ENCODE measurements at places on chromosomes 13 and 19. TPM values are rescaled to one million over a fixed set of nuclear protein-coding genes. Genes with fewer than 3 reads are reported as not detected.

Gene ZNF835
- 0.43 TPM for total RNA-seq

Gene CAPN12
- 5.8 TPM for total RNA-seq

Gene ZNF99
- not detected for total RNA-seq

Gene OVOL3
- not detected for total RNA-seq

Gene OBI1
- 2.5 TPM for total RNA-seq

Gene TMEM38A
- total RNA-seq: 5.7 TPM

DNA sequence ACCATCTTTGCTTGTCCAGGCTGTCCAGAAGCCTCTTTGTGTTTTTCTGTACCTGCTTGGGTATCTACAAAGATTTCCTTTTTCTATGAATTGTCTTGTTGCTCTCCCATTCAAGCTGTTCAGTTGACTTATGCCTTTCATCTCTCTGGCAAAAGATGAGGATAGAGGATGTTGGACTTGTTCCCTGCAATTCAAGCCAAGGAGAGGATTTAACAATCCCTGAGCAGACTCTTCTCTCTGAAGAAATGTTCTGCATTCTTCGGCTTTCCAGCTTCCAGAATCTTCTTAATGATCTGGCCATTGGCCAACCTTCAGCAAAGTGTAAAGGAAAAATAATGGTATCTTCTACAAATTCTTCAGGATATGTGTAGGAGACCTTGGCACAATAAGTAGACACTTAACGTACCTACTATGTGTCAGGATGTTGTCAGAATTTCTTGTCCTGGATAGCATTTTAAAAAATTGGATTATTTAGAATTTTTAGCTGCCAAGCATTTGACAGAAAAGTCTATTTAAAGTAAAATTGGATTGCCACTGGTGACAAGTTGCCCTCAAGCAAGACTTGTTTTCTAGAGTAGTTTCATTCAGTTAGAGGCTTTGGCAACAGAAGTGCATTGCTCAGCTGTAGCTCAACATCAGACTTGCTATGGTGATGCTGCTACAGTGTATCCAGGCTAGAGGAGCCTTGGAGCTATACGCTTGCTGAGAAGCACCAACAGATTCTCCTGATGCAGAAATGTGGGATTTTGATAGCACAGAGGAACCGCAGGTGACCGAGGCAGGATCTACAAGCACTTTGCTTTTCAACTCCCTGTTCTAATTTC, 455.7 kb downstream of the SUCLA2 start:
- H3K36me3 ChIP-seq: no peaks in the 10 kb centered on the region
- DNase-seq: no peak
- no peaks in the 10 kb centered on the region for H3K4me1 ChIP-seq
- no peaks in the 10 kb centered on the region for H3K27me3 ChIP-seq
- H3K4me3 ChIP-seq: no peak overlapping the region
- no peak overlapping the region for H3K27ac ChIP-seq

GRCh38 chr19:17125062-17125727, 49.6 kb downstream of the MYO9B start:
- DNase-seq: no peak
- no peaks in the 10 kb centered on the region for H3K27me3 ChIP-seq
- H3K27ac ChIP-seq: peak overlapping the region; percentile 21

- DNase-seq: no peak
- no peak overlapping the region for H3K4me3 ChIP-seq
- no peaks in the 10 kb centered on the region for H3K27me3 ChIP-seq
- H3K27ac ChIP-seq: no peak overlapping the region
These were observed 100.5 kb upstream of the TEX29 start for GRCh38 chr13:111219950-111220349.

GRCh38 chr13:91576590-91576989, 178.2 kb downstream of the GPC5 start:
- H3K36me3 ChIP-seq: no peaks in the 10 kb centered on the region
- no peak overlapping the region for H3K4me3 ChIP-seq
- H3K27ac ChIP-seq: no peak overlapping the region
- DNase-seq: no peak
- no peaks in the 10 kb centered on the region for H3K27me3 ChIP-seq
- H3K4me1 ChIP-seq: no peaks in the 10 kb centered on the region

- H3K27ac ChIP-seq: no peak overlapping the region
- no peak overlapping the region for H3K4me3 ChIP-seq
- H3K27me3 ChIP-seq: no peaks in the 10 kb centered on the region
- H3K36me3 ChIP-seq: no peaks in the 10 kb centered on the region
- H3K4me1 ChIP-seq: no peaks in the 10 kb centered on the region
- DNase-seq: no peak
These were observed 141.4 kb upstream of the SGCG start for GRCh38 chr13:23039266-23039935.

DNA sequence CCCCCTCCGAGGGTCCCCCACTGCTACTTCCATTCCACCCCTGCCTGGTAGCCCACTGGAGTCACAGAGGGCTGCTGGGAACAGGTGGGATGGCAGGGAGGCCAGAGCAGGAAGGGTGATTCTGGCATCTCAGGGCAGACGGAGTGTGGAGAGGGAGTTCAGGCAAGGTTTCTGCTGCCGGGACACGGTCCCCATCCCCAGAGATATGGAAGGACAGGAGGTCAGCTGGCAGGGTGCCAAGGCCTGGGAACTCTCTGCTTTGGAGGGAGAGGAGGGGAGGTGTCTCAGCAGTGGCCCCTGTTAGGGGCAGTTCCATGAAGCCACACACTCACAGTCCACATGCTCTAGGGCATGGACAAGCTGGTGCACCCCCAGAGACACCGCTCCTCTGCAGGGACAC, 68.1 kb downstream of the CHST8 start:
- no peak for DNase-seq
- no peaks in the 10 kb centered on the region for H3K4me1 ChIP-seq
- H3K4me3 ChIP-seq: no peak overlapping the region
- no peaks in the 10 kb centered on the region for H3K27me3 ChIP-seq

GRCh38 chr19:7074705-7075282, 5.3 kb downstream of the ZNF557 start:
- peaks cover 6% of the 10 kb centered on the region for H3K4me1 ChIP-seq
- no peak overlapping the region for H3K4me3 ChIP-seq
- peaks cover 45% of the 10 kb centered on the region for H3K36me3 ChIP-seq
- no peaks in the 10 kb centered on the region for H3K27me3 ChIP-seq

- no peaks in the 10 kb centered on the region for H3K27me3 ChIP-seq
- no peak overlapping the region for H3K4me3 ChIP-seq
- H3K36me3 ChIP-seq: no peaks in the 10 kb centered on the region
- H3K4me1 ChIP-seq: no peaks in the 10 kb centered on the region
These were observed 71.2 kb upstream of the GTF3A start for GRCh38 chr13:27353166-27353583.
